A673 (cell line): ENCODE measurements at places on chromosomes 2 and 18.
A peak's percentile ranks its signal among the peaks of the same experiment; 100 is the strongest.

DNA sequence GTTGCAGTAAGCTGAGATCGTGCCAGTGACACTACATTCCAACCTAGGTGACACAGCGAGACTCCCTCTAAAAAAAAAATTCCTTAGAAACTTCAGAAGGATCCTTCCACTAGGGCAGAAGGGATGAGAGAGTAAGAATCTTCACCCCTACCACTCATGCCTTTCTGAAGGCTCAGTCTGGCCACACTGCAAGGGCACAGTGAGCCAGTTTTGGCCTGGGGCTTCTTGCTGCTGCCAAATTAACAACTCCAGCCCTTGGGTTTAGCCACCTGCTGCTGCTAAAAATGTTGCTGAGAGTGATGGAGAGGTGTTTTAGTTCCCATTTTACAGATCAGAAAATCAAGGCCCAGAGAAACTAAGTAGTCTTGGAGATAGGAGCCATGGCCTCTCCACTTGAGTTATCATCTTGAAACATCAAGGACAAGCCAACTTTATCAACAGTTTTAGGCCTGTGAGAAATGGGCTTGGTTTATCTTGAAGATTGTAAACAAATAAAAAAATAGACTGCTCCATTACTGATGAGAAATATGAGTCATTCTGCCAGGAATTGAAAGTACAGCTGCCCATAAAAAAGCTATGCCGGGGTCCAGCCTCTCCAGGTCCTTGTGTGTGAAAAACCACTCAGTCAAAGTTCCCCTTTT, 31.9 kb upstream of the CASP8 start:
- DNase-seq = no peak

DNA sequence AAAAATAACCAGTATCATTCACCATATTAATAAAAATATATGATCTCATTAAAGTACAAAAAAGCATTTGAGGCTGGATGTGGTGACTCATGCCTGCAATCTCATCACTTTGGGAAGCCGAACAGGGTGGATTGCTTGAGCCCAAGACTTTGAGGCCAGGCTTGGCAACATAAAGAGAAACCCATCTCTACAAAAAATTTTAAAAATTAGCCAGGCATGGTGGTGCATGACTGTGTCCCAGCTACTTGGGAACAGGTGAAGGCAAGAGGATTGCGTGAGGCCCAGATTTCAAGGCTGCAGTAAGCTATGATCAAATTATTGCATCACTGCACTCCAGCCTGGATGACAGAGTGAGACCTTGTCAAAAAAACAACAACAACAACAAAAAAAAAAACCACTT, 75.9 kb downstream of the RAD51AP2 start:
- peak; percentile 10 for DNase-seq

DNA sequence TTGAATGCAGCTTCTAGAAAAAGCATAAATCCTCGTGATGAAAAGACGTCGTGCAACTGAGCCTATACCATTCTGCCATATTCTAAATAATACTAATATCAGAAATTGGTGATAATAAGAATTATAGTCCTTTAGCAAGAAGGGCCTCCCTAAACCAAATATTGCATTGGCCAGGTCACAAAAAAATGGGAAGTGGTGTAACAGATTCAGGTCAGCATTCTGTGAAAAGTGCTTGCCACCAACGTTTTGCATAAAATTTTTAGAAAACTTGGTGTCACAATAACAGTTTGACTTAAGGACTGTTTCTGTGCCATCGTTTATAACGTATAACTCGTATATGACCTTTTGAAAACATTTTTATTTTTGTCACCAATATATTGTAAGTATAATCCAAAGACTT, 603.6 kb downstream of the CPS1 start:
- no peak for DNase-seq

- no peak for DNase-seq
These were observed 183.8 kb downstream of the MYT1L start for GRCh38 chr2:2146969-2147900.

- DNase-seq = no peak
These were observed 316.3 kb upstream of the LRRTM4 start for GRCh38 chr2:77838441-77838840.

- no peak for DNase-seq
These were observed 402.3 kb upstream of the SLC14A2 start for GRCh38 chr18:45213040-45213333.

- DNase-seq = peak; percentile 75
These were observed 647.7 kb upstream of the ZNF804A start for GRCh38 chr2:183950673-183951072.

DNA sequence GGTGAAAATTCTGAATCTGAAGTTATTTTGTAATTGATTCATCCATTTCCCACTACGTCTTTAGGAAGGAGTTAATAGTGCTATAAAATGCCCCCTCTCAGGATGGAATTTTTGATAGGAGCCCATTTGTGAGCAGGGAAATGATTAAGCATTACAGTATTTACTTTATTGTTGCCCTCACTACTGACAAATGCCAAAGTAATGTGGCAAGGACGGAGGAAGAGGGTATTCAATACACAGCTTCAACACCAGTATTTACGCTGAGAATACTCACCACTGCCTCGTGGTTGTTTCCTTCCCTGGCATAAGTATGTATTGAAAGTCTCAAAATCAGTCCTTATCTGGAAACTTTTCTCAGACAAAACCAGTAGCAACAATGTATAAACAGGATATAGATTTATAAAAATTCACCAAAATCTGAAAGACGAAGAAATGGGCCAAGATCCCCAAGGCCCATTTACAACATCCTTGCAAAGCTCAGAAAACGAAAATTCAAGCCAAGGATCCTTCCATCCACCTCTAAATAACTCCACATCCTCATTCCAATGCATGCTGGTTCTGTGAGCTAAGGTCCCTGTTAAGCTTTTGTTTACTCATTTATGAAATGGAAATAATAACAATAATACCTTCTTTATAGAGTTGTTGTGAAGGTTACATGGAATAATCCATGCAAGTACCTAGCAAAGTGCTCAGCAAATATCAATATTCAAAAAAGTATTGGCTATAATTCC, 29.3 kb downstream of the FEZ2 start:
- peak; percentile 56 for DNase-seq

DNA sequence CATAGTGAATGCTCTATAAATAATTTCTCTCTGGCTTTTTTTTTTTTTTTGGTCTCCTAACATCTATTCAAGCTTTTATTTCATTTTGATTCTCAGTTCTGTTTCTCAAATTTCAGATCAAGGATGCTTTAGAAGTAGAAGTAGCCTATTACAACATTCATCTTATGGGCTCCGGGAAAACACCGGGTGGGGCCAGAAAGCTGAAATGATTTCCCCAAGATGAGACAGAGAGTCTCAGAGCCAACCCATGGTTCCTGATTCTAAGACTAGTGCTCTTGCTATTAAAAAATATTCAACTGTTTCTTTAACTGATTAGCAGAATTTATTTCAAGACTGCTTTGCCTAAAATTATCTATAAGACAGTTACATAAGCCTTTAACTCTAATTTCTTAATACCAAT, 147.2 kb upstream of the CCDC68 start:
- DNase-seq = no peak

DNA sequence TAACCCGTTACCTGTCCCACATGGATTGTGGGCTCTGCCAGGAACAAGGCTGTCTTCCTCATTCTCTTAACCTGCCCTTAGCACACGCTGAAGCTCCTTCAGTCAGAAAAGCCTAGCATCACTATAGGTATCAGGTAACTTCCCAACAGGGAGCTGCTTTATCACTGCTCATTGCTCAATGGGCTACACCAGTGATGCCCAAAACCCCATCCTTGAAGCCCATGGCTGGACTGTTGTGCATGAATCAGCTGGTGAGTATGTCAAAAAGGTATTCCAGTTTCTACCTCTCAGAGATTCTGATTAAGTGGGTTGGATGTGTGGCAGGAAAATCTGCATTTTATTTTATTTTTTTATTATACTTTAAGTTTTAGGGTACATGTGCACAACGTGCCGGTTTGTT, 362.2 kb downstream of the LRATD1 start:
- DNase-seq = no peak

DNA sequence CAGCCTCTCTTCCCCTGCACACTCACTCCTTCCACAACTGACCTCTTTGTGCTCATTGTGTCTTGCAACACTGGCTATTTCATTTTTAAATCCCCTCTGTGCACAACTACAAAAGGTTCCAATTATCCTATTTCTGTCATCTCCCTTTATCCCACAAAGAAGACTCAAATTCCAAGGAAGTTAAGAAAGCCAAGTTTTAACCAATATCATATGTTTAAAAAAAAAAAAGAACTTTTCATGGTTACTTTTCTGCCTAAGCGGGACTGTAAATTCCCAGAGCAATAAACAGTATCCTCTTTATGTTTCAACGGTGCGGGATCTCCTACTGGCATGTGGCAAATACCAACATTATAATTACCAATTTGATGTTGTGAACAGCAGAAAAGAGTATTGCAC, 83.8 kb downstream of the DOCK10 start:
- DNase-seq = no peak

DNA sequence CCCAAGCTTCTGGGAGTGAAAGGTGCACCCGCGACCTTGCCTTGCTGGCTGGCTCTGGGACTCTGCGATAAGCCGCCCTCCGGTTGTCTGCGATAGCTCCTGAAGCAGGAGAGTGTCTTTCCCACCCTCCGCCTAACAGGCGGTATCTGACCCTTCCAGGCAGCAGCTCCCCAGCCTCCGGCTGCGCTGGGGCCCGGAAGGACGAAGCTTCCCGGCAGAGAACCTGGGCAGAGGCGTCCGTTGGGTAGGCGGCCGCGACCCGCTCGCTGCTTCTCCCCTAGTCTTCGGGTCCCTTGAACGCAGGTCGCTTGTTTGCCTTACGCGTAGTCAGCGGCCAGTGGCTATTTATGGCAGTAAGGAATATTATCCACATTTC, 446 bp upstream of the RHBDD1 start:
- DNase-seq = no peak

DNA sequence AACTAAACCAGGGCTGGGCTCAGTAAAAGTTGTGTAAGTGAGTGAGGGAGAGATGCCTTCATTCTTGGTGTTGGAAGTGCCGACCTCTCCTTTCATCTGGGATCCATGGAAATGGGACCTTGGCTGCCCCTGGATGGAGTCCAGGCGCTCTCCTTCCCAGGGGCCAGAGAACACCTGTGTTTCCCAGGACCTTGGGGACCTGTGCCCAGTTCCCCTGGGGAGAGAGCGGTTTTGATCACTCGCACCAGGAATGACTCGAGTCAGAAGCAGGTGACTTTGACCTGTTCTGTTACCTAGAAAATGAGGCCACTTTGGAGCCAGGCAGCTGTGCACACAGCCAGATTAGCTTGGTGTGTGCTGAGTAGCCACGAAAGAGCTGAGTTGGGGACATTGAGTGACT, 97.3 kb downstream of the SH3BP4 start:
- no peak for DNase-seq

DNA sequence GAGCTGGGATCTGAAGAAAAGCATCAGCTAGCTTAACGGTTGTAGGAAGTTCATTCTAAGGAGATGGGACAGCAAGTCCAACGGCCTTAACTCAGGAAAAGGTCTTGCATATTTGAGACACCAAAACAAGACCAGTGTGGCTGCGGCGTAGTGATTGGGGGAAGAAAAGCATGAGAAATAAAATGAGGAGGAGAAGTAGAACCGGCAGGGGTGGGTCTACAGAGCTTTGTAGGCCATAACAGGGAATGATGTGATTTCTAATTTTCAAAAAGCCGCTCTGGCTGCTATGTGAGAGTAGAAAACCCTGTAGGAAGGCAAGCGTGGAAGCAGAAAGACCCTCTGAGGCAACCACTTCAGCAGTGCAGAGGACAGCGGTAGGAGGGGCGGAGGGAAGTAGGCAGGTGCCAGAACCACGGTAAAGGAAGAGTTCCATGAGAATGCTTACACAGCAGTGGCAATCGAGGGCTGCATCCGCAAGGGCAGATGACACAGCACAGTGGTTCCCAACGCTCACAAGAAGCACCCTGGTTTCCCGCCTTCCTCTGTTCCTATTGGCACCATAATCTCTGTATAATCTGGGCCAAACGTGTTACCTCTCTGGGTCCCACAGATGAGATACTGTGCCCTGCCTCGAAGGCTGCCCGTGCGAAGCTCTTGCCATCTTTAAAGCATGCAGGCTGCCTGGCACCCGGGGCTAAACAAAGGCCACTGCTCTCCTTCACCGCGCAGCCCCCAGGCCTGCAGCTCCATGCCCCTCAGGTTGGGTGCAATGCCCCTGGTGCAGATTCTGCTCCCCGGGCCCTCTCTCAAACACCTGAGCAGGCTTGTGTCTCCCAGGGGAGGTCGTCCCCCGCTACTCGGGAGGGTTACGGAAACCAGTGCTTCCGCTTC, 795 bp downstream of the ANKRD39 start:
- DNase-seq = peak; percentile 30

GRCh38 chr2:123095219-123095835, 929.8 kb upstream of the CNTNAP5 start:
- no peak for DNase-seq

DNA sequence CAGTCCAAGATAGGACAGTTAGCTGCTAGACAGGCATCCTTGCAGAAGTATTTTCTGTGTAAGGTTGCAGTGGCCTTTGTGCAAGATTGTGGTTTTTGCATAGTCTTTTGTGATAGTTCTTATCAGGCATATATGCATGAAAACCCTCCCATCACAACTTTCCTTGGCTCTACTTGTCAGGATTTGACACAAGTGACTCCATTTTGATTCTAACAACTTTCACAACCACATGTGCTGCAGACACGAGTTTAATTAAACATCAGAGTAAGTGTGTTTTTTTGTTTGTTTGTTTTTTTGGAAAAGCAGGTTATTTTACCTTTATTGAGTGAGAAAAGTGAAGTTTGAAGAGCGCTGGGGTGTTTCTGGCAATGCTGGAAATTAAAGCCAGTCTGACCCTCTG, 902.0 kb upstream of the GCFC2 start:
- no peak for DNase-seq

DNA sequence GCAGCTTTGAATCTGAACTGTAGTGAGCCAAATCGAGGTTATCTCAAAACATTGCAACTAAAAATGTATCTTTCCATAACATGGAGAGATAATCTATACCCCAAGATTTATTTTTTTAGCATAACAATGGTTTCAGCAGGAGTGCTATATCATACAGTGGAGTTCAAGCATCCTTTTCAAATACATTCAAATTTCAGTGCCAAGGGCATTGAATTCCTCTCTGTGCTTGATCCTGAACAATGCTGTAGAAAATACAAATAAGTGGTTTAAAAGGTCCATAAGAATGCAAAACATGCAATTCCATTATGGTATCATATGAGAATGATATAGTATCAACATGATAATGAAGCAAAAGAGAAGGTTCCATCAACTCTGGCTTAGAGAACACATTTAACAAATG, 201.7 kb downstream of the TXNL1 start:
- DNase-seq = no peak

DNA sequence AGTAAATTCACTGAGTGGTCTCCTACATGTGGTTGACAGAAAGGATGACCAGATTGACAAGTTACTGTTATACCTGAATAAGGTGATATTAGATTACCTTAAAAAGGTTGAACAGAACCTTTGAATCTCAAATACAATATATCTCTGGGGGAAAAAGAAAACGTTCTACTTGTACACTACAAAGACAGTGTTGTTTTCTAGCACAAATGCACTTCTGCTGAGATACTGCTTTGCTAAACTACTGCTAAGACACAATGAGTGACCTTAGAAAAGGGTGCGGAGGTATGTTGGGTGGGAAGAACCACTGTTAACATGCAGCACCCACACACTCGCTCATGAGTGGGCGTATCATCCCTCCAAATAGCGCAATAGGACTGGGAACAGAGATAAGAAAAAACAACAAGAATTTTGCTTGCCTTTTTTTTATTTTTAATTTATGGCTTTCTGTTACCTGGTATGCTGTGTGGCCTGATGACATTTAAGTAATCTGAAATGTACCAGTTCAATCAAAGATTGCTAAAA, 6.1 kb downstream of the BCL2 start:
- no peak for DNase-seq

GRCh38 chr18:24567199-24567598, 106.8 kb downstream of the HRH4 start:
- DNase-seq = no peak
